ENCODE measurements at places on chromosomes 2 and 18. TPM values are rescaled to one million over a fixed set of nuclear protein-coding genes. Genes with fewer than 3 reads are reported as not detected.

GRCh38 chr2:142218471-142218870 is 87.7 kb upstream of the LRP1B start:
- H3K4me3 ChIP-seq, result no peak overlapping the region
- H3K27ac ChIP-seq, result no peak overlapping the region
- H3K36me3 ChIP-seq, result no peaks in the 10 kb centered on the region
- H3K4me1 ChIP-seq, result no peaks in the 10 kb centered on the region
- no peaks in the 10 kb centered on the region for H3K27me3 ChIP-seq

DNA sequence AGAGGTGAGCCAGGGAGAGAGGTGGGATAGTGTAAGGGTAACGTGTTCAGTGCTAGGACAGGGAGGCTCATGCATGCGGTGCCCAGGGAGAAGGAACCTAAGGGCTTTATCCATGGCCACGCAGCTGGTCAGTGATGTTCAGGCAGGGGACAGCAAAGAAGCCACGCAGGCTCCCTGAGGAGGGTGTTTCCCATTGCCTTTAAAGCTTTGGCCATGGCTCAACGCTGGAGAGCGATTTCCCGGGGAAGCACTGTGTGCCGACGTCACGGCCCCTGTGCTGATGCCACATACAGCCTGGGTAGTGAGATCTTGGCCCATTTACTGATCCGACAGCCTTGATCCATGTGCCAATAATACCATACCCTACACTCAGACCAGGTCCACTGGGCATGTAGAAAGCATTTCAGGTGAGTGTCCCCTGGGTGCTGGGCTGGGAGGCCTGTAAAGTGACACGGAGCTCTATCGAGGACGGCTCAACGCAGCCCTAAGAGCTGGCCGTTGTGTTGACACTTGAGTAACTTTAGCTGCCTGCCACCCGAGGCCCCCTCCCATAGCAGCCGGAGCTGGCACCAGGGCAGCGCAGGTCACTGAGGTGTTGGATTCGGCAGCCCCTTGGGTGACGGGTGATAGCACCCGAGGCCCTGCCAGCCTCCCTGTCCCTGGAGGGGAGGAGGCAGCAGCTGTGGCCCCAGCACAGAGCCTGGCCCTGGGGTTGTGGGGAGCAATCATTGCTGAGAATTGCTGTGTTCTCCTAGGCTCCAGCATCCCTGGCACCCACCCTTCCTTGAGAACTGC is 41.4 kb downstream of the PDIA6 start:
- no peaks in the 10 kb centered on the region for H3K27me3 ChIP-seq
- H3K27ac ChIP-seq, result no peak overlapping the region
- no peak overlapping the region for H3K4me3 ChIP-seq
- no peak for DNase-seq

UGT1A5 gene
- total RNA-seq, result not detected

OTX1 gene
- total RNA-seq, result not detected

TMEFF2 gene
- total RNA-seq, result not detected

DNA sequence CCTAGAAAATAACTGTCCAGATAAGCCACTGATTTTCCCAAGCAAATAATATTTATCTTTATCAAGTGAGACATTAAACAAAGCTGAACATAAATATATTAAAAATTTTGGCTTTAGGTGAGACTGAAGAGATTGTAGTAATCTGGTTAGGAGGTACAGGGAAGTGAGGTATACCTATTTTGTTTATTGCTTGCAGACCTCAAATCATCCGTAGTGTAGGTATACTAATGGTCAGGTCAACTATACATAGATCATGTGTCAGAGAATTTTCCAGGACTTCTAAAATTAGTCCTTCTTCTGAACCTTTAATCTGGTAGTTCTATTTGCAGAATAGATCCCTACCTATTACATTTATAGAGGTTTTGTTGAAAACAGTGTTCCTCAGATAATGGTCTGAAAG is 41.5 kb downstream of the SP140 start:
- no peaks in the 10 kb centered on the region for H3K27me3 ChIP-seq
- H3K4me1 ChIP-seq, result peaks cover 47% of the 10 kb centered on the region
- no peak overlapping the region for H3K4me3 ChIP-seq
- no peak overlapping the region for H3K27ac ChIP-seq
- H3K36me3 ChIP-seq, result peaks cover 60% of the 10 kb centered on the region

- peaks cover 2% of the 10 kb centered on the region for H3K36me3 ChIP-seq
- peaks cover 3% of the 10 kb centered on the region for H3K4me1 ChIP-seq
- H3K27me3 ChIP-seq, result peaks cover 29% of the 10 kb centered on the region
Observed at GRCh38 chr2:164624316-164624715, 3.0 kb upstream of the GRB14 start.

DNA sequence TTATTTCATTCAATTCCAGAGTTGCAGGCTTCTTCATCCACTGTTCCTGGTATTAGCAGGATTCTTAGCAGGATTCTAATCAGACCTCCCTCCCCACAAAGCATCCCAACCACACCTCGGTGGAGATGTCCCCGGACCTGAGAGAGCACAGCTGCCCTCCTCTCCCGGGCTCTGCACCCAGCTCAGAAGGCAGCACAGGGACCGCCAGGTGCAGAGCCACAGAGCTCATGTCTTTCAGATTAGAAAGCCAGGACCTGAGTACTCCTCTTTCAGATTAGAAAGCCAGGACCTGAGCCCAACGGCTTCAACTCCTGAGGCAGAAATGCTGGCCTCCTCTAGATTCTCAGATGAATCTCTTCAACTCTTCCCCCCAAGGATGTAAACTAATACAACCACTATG is 152.3 kb downstream of the MYO5B start:
- H3K4me3 ChIP-seq, result no peak overlapping the region
- H3K36me3 ChIP-seq, result no peaks in the 10 kb centered on the region
- H3K4me1 ChIP-seq, result peaks cover 6% of the 10 kb centered on the region
- H3K27ac ChIP-seq, result no peak overlapping the region

- no peaks in the 10 kb centered on the region for H3K27me3 ChIP-seq
- H3K4me1 ChIP-seq, result peaks cover 58% of the 10 kb centered on the region
- peak overlapping the region; percentile 90 for H3K4me3 ChIP-seq
- peak overlapping the region; percentile 83 for H3K27ac ChIP-seq
Observed at GRCh38 chr2:38598991-38599295, 3.8 kb downstream of the HNRNPLL start.

- H3K4me1 ChIP-seq, result peaks cover 58% of the 10 kb centered on the region
- no peak overlapping the region for H3K4me3 ChIP-seq
- DNase-seq, result no peak
- no peaks in the 10 kb centered on the region for H3K27me3 ChIP-seq
- peaks cover 48% of the 10 kb centered on the region for H3K36me3 ChIP-seq
Observed at GRCh38 chr2:191122638-191123294, 28.0 kb downstream of the STAT4 start.

GRCh38 chr2:175836361-175836760 is 165.7 kb downstream of the LNPK start:
- H3K27me3 ChIP-seq, result peaks cover 27% of the 10 kb centered on the region
- H3K36me3 ChIP-seq, result no peaks in the 10 kb centered on the region
- no peaks in the 10 kb centered on the region for H3K4me1 ChIP-seq
- H3K4me3 ChIP-seq, result no peak overlapping the region
- DNase-seq, result no peak

FMNL2 gene
- 2.7 TPM for total RNA-seq

DNA sequence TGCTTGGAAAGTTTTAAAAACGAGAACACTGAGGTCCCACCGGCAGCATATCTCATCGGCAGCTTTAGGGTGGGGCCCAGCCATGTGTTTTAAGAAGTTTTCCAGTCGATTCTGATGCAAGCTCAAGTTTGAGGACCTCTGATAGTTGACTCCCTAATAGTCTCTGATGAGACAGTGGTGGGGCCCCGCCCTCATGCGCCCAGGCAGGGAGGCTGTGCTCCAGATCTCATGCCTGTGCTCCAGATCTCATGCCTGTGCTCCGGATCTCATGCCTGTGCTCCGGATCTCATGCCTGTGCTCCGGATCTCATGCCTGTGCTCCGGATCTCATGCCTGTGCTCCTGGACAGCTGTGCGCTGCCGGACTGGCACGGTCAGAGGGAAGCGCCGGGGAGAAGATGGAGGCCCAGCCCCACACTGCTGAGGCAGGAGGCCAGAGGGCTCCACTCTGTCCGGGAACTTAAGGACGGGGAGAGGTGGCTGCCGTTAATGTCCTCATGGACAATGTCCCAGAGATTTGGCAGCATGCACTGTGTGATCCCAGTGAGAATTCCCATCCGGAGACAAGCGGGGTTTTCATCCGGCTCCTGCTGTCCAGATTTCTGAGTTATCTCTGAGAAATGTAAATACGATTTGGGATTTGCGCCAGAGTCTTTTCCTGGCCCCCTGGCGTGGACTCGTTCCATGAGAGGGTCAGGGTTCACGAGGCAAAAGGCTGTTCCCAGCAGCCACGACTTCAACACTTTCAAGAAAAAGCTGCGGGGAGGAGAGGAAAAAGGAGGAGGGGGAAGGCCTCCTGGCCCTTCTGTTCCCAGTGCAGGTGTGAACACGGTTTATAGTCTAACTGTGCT is 9.4 kb upstream of the COLEC11 start:
- no peak for DNase-seq
- peaks cover 5% of the 10 kb centered on the region for H3K4me1 ChIP-seq
- no peaks in the 10 kb centered on the region for H3K27me3 ChIP-seq
- H3K36me3 ChIP-seq, result peaks cover 23% of the 10 kb centered on the region

GRCh38 chr2:175181877-175182308 is 383 bp upstream of the ATP5MC3 start:
- H3K27me3 ChIP-seq, result no peaks in the 10 kb centered on the region
- H3K27ac ChIP-seq, result peak overlapping the region; percentile 85
- H3K4me3 ChIP-seq, result peak overlapping the region; percentile 94
- H3K36me3 ChIP-seq, result peaks cover 26% of the 10 kb centered on the region
- H3K4me1 ChIP-seq, result peaks cover 27% of the 10 kb centered on the region
- no peak for DNase-seq

SAG gene
- total RNA-seq, result not detected

GRCh38 chr2:164917296-164917903 is 37.9 kb downstream of the SLC38A11 start:
- no peak overlapping the region for H3K27ac ChIP-seq
- H3K4me1 ChIP-seq, result no peaks in the 10 kb centered on the region
- H3K4me3 ChIP-seq, result no peak overlapping the region
- peak; percentile 6 for DNase-seq

- peaks cover 29% of the 10 kb centered on the region for H3K36me3 ChIP-seq
- H3K27ac ChIP-seq, result peak overlapping the region; percentile 87
- H3K4me3 ChIP-seq, result no peak overlapping the region
- H3K27me3 ChIP-seq, result no peaks in the 10 kb centered on the region
- H3K4me1 ChIP-seq, result peaks cover 74% of the 10 kb centered on the region
Observed at GRCh38 chr2:11758647-11759046, 12.2 kb downstream of the LPIN1 start.

DNA sequence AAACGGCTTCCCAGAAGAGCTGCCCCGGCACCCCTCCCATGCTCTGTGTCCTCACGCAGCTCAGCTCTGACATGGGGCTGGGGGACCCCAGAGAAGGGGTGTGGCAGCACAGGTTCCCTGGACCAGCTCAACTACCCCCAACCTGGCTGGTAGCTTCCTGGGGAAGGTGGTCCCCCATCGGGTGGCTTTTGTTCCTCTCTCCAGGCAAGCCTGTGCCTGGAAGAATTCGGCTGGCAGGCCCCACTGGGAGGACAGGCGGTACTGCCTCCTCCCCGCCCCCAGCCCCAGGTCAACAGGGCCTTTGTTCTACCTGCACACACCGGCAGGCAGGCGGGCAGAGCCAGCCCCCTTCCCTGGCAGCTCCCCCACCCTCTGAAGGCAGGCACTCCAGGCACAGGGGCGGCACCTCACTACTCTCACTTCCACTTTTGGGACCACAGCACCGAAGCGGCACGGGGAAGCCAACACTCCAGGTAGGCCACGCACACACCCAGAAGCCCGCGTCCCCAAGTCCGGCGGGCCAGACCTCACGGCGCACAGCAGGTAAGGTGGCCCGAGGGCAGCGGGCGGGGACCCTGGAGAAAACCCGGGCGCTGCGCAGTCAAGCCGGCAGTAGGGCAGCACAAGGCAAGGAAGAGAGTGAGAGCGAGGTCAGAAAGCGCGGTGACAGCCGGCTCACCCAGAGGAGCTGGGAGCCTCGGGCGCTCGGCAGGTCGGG is 1.3 kb downstream of the HS6ST1 start:
- H3K4me3 ChIP-seq, result peak overlapping the region; percentile 85
- H3K4me1 ChIP-seq, result peaks cover 46% of the 10 kb centered on the region
- no peaks in the 10 kb centered on the region for H3K27me3 ChIP-seq
- H3K36me3 ChIP-seq, result peaks cover 5% of the 10 kb centered on the region

FSIP2 gene
- total RNA-seq, result not detected

LOXHD1 gene
- total RNA-seq, result 0.05 TPM

DNA sequence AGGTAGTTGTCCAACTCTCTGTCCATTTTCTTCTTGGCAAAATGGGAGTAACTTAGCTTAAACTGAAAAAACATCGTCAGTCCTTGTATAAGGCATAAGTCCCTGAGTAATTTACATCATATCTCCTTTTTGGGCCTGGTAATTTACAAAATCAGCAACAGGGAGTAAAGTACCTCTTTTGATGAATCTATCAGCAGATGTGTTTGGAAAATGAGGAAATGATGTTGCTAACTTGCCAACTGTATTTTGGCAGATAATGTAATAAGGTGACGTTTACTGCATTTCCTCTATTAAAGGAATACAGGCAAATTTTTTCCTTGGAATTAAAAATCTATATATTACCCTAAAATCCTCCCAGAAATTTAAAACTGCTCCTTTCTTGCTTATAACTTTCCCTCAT is 29.2 kb downstream of the ANKRD44 start:
- no peak for DNase-seq
- H3K4me3 ChIP-seq, result no peak overlapping the region
- peak overlapping the region; percentile 76 for H3K27ac ChIP-seq
- H3K36me3 ChIP-seq, result peaks cover 21% of the 10 kb centered on the region
- no peaks in the 10 kb centered on the region for H3K27me3 ChIP-seq

DNA sequence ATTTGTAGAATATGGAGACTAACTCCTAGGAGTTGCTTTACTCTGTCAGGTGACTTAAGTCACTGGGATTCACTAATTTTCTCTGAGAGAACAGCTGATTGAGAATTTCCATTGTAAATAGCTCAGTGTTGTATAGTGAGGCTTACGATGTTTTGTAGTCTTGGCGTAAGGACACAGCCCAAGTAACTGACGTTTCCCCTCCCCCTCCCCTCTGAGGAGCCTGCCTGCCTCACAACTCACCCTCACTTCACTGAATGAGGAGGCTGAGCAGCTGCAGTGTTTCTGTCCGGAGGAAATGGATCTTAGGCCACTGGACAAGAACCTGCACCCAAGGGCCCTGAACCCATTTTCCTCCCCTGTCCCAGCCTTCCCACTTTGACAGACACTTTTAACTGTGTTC is 264.6 kb downstream of the PHLPP1 start:
- H3K4me1 ChIP-seq, result no peaks in the 10 kb centered on the region
- peaks cover 3% of the 10 kb centered on the region for H3K36me3 ChIP-seq
- H3K27me3 ChIP-seq, result no peaks in the 10 kb centered on the region
- no peak overlapping the region for H3K4me3 ChIP-seq
- no peak for DNase-seq

DNA sequence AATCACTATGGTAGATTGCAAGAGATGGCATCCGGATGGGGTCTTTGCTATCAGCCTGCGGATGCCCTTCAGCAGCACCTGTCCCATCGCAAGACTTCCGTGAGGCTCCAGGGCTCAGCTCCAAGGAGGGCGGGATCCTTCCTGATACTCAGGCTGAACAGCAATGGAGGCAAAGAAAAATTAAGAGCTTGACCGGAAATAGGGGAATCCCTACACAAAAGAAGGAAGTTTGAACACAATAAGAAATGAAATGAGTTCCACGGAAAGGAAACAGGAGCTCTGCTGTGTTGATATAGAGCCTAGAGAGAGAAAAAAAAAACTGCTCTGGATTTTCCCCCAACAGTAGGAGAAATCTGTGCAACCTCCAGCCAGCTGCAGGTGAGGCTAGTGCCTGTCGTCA is 91.9 kb downstream of the ARL4C start:
- H3K27ac ChIP-seq, result no peak overlapping the region
- no peaks in the 10 kb centered on the region for H3K36me3 ChIP-seq
- DNase-seq, result no peak
- no peak overlapping the region for H3K4me3 ChIP-seq

MXD1 gene
- total RNA-seq, result 9.6 TPM

- H3K4me1 ChIP-seq, result peaks cover 58% of the 10 kb centered on the region
- H3K27me3 ChIP-seq, result no peaks in the 10 kb centered on the region
- H3K4me3 ChIP-seq, result peak within 1 kb of the TSS; percentile 93
- H3K27ac ChIP-seq, result peak within 1 kb of the TSS; percentile 93
Observed at GRCh38 chr2:159904127-159904958, 106.3 kb upstream of the CD302 start.
